A549 (cell line): ENCODE measurements at places on chromosomes 1 and 21.

DNA sequence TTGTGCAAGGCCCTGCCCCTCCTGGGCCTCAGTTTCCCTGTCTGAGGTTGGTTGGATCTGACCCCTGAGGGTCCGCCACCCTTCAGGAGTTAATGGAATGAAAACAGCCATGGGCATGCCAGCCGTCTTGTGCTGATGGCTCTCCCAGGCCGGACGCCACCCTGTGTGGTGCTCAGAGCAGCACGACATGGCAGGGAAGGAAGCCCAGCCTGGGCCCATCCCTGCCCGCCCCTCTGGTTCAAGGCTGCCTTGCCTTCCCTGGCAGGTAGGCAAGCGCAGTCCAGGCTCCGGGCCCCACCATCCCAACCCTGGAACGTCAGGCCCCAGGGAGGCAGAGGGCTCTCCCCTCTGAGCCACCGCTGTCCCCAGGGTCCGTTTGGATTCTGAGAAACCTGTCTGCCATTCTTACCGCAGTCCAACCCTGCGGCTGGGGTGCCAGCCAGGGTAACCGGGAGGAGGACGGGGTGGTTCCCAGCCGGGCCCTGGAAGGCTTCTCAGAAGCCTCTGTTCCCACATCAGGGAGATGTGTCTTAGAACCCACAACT, 108.5 kb upstream of the IFFO2 start:
- no peak for DNase-seq

DNA sequence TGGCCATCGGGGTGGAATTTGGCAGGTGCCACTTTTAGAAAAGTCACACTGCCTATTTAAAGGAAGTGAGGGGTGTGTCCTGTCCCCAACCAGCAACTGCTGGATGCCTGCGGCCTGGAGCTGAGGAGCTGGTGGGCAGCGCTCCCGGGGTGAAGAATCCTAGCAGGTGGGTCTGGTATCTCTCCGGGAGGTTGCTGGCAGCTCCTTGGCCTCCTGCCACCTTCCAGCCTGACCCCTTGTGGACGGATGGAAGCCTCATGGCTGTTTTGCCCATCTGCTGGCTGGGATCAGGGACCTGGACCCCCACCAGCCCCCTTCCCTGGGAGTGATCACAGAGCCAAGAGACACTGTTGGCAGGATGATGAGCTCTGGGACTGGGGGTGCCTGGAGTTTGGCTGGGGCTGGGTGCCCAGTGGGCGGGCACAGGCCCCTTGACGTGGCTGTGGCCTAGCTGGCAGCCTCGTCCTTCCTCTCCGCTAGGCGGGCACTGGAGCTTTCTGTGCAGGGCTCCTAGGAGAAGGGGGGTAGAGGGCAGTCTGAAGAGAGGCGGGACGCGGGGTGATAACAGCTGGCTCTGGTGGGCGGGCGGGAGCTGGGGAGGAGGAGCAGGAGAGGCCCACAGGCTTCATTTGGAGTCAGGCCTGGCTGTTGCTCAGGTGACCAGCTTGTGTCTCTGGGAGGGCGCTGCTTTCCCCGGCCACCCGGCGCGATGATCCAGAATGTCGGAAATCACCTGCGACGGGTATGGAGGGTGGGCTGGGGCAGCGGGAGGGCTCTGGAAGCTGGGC, at the start of gene ACOT11:
TSS of gene ACOT11 (plus strand) at position 628 of the 788 bp plus-strand sequence. CDS start at position 710, 82 bp downstream.
- DNase-seq = no peak

- DNase-seq = peak; percentile 91
These were observed 5.7 kb downstream of the KRTCAP2 start for GRCh38 chr1:155167166-155168104.

GRCh38 chr1:228064741-228065542, 17.6 kb upstream of the ARF1 start:
- DNase-seq = no peak

DNA sequence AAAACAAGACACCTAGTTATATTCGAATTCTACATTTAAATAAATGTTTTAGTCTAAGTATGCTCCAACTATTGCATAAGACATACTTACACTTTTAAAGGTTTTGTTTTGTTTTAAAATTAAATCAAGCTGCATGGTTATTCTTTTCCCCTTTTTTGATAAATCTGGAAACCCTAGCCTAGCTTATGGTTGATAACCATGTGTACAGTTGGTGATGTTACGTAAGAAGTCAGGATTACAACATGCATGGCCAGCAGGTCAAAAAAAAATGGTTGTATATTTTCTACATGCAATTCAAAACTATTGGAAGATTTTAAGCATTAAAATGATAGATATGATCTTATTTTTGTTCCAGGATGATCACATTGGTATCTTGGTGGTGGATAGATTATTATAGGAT, 1600.6 kb downstream of the PLA2G4A start:
- no peak for DNase-seq

GRCh38 chr1:243299069-243299468, 43.2 kb downstream of the SDCCAG8 start:
- DNase-seq = no peak

GRCh38 chr1:106960412-106960811, 96.1 kb upstream of the PRMT6 start:
- DNase-seq = no peak

- DNase-seq = no peak
These were observed at the start of gene SYT2 for GRCh38 chr1:202710070-202711045. Gene SYT2, minus strand, starts transcription at chr1:202710454. Its CDS starts 104,682 bp downstream, at chr1:202605772.

- DNase-seq = peak; percentile 61
These were observed 6.3 kb downstream of the TMEM234 start for GRCh38 chr1:32215629-32216480.

DNA sequence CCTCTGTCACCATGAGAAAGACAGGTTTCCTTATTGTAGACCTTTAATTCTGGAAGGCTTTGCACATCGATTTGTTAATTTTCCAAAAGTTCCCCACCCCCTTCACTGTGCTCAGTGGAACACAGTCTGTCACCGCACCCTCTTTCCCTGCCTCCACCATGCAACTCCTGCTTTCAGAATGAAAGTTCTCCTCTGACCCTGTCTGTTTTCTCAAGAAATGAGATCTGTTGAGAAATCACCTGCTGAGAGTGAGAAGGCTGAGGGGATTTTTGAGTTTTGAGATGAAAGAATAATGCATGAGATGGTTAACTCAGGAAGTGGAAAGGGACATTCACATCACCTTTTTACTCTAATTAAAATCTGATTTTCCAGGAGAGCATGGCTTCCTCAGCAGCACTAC, 99.6 kb downstream of the CYYR1 start:
- no peak for DNase-seq

GRCh38 chr1:227234998-227235405, 83.3 kb downstream of the CDC42BPA start:
- DNase-seq = peak; percentile 62

DNA sequence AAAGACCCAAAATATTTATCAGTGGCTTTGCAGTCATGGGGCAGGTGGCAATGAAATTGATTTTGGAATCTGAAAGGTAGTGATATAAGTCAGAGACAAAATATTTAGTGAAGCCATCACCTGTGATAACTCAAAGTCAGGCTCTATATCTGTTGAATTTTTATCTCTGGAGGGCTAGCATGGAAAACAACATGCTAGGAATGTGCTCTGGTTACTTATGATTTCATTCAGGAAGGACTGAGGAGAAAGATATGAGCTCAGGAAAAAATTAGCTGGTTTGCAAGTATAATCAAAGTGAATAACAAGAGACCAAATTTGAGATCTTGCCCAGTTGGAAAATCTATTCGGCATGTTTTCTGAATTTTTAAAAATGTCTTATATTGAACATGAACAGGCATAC, 364.6 kb upstream of the LRRC7 start:
- no peak for DNase-seq

DNA sequence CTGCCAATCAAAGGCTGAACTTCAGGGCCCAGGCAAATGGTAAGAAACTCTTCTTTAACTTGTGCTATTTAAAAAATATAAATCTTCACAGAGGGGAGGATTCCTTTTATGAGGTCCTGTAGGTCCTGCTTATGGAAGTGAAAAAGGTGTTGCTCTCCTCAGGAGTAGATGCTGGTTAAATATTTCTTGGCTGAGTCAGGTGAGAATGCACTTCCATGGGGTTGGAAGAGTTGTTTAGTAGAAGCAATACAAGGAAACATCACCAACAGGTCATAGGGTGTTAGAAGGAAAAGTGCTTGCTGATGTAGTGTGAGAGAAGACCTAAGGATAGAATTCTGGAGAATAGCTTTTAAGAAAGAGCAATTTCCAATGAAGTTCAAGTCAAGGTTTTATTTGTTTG, 42.2 kb upstream of the ATP1A1 start:
- DNase-seq = no peak

GRCh38 chr1:48617252-48617651, 145.2 kb upstream of the SPATA6 start:
- no peak for DNase-seq

- DNase-seq = peak; percentile 2
These were observed 141.7 kb upstream of the HOOK1 start for GRCh38 chr1:59672851-59673572.

DNA sequence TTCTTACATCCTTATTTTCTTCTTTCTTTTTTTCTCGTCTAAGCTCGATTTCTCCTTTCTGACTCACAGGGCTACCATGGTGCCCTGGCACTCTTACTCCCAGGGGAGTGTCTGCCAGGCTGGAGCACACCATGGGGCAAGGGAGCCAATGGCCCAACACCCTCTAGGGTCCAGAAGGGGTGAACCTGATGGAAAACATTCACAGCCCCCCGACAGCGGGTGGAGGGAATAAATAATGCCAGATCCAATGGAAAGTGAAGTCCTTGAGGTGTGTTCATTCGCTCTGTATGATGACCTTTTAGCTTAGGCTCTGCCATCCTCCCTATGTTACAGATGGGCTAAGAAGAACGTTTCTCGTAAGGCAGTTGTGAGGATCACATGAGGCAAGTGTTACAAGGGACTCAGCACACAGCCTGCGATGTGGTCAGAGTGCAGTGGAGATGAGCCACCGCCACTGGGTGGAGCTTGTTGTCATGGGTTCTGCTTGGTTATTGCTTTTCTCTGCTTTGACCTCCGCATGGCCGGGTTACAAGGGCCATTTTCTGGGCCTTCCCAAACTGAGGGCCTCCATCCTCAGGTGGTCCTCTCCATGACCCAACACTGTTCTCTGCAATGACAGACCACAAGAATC, 3.5 kb upstream of the FCMR start:
- peak; percentile 48 for DNase-seq

- no peak for DNase-seq
These were observed 94.8 kb upstream of the SGIP1 start for GRCh38 chr1:66439031-66439740.

DNA sequence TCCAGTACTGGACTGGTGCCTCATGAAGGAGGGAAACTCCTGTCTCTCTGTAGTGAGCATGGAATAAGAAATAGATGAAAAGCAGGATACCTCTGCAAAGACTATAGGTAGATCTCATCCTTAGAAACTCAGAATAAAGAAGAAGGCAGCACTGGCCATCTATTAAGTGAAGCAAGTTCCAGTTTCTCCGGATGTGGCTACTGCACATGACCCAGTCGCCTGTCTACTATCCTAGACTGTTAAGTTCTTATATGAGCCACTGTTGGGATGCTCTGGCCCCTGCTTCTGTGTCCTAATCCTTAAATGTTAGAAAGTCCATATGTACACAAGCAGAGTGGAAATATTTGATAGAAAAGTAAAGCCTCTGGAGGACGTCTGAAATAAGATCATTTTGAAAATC, 2.2 kb downstream of the FASLG start:
- no peak for DNase-seq

GRCh38 chr21:28485301-28486022, 507.2 kb downstream of the LTN1 start:
- no peak for DNase-seq

GRCh38 chr1:60848583-60849188, 233.7 kb upstream of the NFIA start:
- DNase-seq = no peak

- no peak for DNase-seq
These were observed 7.1 kb upstream of the CDK18 start for GRCh38 chr1:205497351-205497750.

DNA sequence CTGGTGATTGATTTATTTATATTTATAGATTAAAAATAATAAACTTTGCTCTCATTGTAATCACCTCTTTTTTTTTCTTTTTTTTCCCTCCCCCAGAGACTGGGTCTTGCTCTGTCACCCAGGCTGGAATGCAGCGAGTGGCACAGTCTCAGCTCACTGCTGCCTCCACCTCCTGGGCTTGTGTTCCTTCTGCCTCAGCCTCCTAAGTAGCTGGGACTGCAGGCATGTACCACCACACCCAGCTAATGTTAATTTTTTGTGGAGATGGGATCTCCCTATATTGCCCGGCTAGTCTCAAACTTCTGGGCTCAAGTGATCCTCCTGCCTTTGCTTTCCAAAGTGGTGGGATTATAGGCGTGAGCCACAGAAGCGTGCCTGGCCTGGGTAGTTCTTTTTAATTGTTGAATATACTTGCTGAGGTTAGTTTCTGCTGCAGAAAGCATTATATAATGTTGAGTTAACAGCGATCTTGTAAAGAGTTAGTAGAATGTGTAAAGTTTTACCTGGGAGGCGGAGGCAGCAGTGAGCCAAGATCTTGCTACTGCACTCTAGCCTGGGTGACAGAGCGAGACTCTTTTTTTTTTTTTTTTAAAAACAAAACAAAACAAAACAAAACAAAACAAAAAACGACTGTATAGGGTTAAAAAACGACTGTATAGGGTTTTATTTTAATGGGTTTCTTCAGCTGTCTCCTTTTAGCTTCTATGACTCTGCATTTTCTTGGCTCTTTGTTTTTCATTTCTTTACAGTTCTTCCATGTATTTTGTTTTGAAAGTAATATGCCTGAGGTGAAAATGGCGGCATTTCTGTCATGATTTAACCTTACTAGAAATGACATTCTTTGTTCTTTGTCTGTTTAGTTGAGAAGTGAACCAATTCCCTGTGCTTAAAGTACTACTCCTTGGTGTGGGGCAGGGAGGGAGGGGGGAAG, 82.7 kb downstream of the CAMTA1 start:
- DNase-seq = no peak

GRCh38 chr1:206979379-206980043, 9.3 kb upstream of the FCAMR start:
- DNase-seq = peak; percentile 34

DNA sequence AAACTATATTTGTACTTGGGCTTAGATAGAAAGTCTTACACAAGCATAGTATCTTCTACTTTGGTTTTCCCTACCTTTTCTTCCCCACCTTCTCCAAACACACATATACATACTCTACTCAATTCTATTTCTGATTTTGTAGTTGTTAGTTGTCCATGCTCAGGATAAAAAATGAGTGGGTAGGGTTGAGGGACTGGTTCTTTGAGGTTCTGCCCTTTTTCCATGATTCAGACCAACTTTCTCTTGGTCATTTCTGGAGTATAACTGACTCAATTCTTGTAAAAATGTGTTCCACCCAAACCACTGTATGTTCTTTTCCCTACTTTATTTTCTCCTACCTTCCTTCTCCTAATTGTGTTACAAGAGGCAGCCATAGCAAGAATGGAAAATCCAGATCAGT, 3.3 kb downstream of the CFAP126 start:
- no peak for DNase-seq

DNA sequence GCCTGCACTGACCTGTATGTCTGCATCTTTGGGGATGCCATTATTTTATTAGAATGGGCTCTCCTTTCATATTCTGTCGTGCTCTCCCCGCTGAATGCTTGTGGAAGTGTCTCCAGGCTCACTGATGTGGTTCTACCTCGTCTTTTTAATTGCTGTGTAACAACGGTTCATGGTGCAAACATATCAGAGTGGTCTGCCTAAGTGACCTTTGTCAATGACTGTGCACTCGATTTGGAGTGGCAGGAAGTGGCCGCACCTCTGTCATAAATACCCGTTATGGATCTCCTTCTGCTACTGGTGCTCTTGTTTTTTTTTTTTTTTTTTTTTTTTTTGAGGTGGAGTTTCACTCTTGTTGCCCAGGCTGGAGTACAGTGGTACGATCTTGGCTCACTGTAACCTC, 38.3 kb downstream of the SPSB1 start:
- DNase-seq = no peak
